ENCODE measurements at places on chromosomes 4 and X.

- DNase-seq = no peak
These were observed 4.0 kb downstream of the GABRA2 start for GRCh38 chr4:46385946-46386345.

- DNase-seq = no peak
These were observed 31.2 kb upstream of the TSPAN5 start for GRCh38 chr4:98689507-98690174.

DNA sequence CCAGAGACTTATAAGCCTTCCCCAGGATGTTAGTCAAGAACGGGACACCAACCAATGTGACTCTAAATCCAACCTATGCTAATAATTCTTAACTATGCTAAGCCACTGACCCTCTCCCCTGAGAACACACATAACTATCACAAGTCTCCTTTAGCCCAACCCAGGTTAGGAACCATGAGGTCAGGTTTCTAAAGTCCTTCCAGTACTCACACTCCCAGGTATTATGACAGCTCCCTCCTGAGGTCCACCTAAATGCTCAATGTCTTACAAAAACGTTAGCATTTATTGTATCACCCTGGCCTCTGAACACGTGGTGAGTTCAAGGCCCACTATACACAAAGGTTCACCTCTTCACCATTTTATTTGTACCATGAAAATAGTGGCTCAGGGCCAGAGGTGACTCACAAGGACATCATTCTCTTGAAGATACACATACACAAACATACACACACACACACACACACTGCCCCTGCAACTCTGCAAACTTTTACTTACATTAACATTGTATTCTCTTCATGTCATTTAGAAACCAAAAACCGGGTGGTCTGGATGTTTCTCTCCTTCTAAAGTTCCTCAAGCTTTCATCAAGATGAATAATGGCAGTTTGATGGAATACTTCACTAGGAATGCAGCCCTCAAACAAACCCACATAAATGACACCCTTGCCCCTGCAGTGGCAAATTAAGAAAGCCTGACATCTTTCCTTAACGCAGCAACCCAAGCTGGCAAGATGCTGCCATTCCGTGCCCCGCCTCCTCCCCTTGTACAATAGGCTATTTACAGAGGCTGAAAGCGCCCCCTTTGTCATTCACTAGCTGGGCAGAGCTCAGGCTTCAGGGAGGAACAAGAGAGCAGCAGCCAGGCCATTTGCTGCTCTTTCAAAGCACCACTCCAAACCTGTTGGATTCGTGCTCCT lies 17.7 kb downstream of the ACSL1 start:
- no peak for DNase-seq

DNA sequence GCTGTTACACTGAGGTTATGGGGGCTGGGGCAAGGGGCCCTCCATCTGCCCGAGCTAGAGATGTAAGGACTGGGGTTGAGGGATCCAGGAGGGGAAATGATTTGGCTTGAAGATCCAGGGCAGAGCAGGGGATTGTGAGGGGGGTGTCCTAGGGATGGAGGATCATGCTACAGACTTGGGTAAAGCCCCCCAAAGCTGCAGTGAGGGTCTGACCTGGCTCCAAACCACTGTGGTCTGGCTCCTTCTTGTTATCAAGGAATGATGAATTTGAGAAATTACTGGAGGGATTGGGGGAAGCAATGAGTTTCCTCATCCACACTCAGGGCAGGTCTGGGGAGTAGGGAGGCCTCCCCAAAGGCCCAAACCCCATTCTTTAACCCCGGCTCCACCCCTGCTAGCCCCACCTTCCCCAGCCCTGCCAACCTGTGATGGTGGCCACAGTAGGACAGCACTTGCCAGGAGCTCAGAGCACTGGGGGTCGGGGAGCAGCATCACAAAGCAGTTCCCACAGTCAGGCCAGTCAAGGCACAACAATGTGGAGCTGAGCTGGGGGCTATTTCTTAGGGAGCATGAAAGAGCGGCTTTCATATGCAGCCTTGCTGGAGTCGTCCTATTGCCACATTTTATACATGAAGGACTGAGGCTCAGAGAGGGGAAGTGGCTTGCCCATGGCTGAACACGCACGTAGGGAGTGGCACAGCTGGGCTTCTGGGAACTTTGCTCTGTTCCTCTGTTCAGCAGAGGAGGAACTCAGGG lies 165.5 kb downstream of the EFNB1 start:
- no peak for DNase-seq
